ENCODE measurements at places on chromosomes 4 and X.

- no peak for DNase-seq
These were observed 186.5 kb upstream of the FSTL5 start for GRCh38 chr4:162350331-162350730.

GRCh38 chrX:66498672-66499296 lies 140.1 kb downstream of the EDA2R start:
- DNase-seq, result no peak

DNA sequence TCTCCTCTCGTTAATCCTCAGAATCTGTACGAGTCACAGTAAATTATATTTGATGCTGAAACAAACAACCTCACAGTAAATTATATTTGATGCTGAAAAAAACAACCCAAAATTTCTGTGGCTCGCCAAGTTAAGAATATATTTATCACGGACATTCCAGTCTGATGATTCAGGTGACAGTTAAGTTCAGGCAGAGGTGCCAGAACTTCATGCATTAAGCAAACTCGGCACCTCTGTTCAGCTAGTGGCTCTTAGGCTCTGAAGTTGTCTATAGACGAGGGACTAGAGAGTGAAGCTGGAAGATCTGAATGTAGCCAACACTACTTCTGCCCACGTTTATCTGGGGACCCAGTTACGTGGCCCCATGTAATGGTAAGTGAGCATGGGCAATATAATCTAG lies 132.2 kb upstream of the AGA start:
- no peak for DNase-seq

DNA sequence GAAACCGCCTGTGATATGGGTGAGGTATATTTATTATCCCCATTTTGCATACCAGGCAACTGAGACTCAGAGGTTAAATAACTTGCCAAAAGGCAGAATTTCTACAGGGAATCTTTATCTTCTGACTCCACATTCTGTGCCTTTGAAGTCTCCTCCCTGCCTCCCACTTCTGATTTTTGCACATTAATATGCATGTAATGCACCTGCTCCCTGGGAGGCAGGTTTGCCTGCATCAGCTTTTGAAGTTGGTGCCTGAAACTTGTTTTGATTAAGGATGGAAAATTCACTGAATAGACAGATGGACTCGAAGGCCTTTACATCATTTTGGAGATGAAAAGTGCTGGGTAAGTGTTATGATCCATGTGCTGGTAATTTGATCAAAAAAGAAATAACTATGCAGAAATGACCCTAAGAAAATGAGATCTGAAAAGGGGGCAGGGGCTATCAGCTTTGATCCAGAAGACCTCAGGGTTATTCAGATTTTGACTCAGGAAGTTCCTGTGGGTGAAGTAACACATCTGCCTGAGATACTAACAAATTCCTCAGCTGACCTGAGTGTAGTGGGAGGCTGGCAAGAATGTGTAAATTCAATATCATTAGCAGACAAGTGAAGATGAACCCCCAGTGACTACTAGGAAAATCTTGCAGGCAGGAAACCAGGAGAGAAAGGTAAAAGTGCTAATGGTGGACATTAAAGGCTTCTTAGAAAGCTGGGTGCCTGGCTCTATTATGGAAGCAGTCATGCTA lies 167.5 kb upstream of the BOD1L1 start:
- DNase-seq, result no peak

- DNase-seq, result no peak
These were observed 49.1 kb downstream of the TMEM165 start for GRCh38 chr4:55444827-55445226.

- DNase-seq, result no peak
These were observed 43.4 kb downstream of the SHROOM2 start for GRCh38 chrX:9829308-9830267.

GRCh38 chrX:105744291-105744690 lies 78.0 kb upstream of the NRK start:
- no peak for DNase-seq

DNA sequence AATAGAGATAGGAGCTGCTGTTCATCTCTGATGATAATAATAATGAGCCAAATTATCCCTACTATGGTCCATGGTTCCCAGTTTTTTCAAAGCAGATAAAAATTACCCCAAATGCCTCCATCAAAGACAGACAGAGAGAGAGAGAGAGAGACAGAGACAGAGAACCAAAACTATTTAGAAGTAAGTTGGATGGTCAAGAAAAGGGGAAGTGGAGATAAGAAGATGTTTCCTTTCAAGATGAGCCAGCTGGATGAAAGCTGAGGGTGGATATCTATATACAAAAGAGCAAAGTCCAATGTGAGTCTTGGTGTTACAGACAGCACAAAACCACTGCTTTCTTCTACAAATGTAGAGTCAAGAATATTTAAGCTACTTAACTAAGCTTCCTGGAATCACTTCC lies 173.9 kb downstream of the GRIA3 start:
- no peak for DNase-seq

GRCh38 chr4:20640989-20641388 lies 59.3 kb upstream of the PACRGL start:
- no peak for DNase-seq

- no peak for DNase-seq
These were observed 103.6 kb downstream of the COMMD8 start for GRCh38 chr4:47359891-47360290.

- no peak for DNase-seq
These were observed 32.2 kb downstream of the IL21 start for GRCh38 chr4:122588453-122589238.

GRCh38 chr4:127995776-127996175 lies 30.6 kb downstream of the ABHD18 start:
- no peak for DNase-seq

- DNase-seq, result no peak
These were observed 29.1 kb downstream of the ANAPC4 start for GRCh38 chr4:25406081-25406692.

GRCh38 chr4:181301735-181302710 lies 941.2 kb upstream of the TENM3 start:
- DNase-seq, result no peak

- no peak for DNase-seq
These were observed 27.4 kb downstream of the NOCT start for GRCh38 chr4:139042981-139043460.

DNA sequence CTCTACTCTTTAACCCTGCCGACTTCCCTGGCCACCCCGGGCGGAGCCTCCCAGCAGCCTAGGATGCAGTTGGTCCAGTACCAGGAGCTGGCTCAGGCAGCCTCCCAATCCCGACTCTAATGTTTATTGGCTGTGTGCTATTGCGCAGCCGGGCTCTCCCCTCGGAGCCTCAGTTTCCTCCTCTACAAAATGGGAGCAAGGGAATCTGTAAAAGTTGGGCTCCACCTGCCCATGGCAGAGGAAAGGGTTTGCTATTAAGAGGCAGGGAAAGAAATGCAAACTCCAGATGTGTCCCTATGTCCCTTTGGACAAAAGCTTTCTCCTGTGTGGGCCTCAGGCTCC lies 140.8 kb upstream of the PJA1 start:
- no peak for DNase-seq

GRCh38 chr4:36267486-36268268 lies 13.7 kb upstream of the DTHD1 start:
- no peak for DNase-seq

GRCh38 chrX:1355131-1356046 lies 18.8 kb downstream of the IL3RA start:
- no peak for DNase-seq

GRCh38 chr4:122000849-122001248 lies 49.0 kb upstream of the TRPC3 start:
- no peak for DNase-seq

GRCh38 chrX:154443479-154443910 lies 446 bp upstream of the FAM50A start:
- DNase-seq, result no peak

DNA sequence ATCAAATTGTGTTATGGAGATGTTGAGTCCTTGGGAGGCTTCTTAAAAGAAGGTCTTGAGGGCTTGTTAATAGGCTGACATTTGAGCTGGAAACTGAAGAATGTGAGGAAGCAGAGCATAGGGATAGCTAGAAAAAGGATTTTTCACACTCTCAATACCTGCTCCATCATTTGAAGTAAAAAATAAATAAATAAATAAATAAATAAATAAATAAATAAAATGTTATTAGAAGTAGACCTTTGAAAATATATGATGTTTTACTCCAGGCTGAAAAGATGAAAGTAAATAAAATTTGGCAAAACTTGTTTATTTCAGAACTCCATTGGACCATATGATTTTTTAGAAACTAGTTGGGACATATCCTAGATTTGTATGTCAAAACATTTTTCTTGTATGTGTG lies 1757.8 kb upstream of the TENM3 start:
- DNase-seq, result no peak

DNA sequence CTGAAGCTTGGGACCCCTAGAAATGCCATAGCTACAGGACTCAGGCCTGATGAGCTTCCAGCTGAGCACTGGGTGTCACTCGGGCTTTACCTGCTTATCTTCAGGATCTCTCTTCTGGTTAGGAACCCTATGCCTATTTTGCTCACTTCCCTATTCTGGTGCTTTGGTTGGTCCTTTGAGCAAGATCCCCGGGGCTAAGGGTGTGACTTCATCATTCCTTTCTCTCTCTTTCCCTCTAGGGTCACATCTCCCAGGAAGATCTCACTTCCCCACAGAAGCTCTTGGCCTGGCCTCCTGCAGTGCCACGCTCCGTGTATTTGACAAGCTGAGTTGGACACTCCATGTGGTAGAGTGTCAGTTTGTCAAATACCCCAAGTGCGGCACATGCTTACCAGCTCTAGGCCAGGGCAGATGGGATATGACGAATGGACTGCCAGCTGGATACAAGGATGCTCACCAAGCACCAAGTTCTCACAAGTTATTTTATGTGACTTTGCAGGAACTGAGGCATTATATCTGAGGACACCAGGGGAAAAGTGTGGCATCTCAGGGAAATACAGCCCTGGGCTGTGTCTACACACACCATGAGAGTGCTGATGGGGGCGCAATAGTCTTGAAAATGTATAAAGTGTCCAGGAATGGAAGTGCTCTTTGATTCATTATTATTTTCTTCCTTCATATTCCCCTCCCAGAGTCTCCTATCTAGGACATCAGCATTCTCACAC lies 21.1 kb downstream of the VSIG4 start:
- no peak for DNase-seq

- no peak for DNase-seq
These were observed 389.7 kb downstream of the SPRY1 start for GRCh38 chr4:123786163-123786915.

DNA sequence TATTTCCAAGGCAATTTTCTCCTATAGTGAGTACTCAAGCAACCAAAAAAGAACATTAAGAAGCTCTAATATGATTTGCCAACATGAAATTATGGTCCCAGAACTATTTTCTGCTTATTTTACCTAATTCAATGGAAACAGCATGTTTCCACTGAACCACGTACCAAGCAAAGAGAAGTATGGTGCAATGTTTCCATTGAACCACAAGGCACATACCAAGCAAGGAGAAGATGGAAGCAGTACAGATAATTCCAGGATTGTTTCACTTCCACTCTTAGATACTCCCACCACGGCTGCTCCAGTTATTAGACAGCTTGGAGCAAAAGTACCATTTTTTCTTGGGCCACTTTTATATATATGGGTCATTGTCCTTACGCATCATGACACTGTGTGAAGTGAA lies 164.9 kb downstream of the RNF150 start:
- no peak for DNase-seq

GRCh38 chrX:137707348-137707747 lies 141.4 kb downstream of the ZIC3 start:
- DNase-seq, result no peak

DNA sequence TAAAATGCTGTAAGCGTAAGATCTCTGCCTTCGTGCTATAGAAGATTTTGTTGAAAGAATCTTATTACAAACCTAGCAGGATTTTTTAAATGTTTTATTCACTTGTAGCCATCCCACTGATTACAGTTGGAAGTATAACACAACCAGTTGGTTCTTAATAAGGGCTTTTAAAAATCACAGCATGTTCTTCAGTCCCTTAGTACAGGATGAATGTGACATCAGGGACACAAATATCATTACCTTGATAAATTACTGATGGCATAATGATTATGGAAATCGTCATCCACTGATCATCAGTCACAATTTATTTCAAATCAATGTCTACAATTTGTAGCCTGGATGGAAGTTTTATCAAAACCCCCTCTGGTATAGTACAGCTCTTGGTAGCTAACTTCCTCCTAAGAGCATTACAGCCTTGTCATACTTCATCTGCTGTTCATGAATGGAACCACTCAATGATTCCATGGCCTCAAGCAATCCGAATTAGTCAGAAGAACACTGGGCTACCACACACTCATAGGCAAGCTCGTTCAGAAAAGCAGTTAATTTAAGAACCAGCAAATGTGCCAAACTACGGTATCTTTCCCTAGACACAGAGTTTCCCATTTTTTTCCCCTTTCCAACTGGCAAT lies 389.2 kb upstream of the TENM3 start:
- DNase-seq, result no peak

GRCh38 chr4:108415389-108415788 lies 205.0 kb upstream of the RPL34 start:
- no peak for DNase-seq

GRCh38 chrX:111506826-111507225 lies 4.6 kb upstream of the SERTM2 start:
- DNase-seq, result no peak

DNA sequence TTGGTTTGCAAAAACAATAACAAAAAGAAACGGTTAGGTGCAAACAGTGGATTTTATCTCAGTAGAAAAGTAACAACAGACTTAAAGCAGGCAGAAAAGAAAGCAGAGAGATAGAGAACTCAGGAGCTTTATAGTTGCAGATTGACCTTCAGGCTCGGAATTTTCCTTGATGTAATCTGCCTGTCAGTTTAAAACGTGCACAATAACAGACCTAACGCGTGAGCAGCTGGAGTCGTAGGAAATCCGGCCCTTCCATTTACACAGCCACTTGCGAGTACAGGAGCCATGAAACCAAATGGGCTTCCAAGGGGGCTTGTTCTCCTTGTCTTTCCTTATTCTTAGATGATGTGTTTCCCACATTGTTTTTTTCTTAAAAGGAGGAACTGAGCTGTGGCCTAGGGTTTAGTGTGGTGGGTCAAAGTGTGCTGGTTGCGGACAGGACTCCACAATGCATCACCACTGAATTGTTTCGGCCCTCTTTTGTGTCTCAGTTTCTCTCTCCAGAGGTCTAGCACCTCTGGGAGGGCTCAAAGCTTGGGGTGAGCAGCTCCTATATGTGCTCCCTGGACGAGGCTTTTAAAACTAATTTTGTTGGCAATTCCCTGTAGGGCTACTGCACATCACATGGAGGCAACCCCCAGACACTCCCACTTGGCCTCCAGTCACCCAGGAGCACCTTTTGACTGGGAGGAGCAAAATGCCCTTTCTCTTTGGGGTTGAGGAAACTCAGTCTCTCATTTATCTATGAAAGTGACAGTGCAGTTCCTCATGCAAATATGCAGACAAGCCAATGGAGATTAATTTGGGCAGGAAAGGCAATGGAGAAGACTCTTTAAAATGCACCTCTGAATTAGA lies 13.9 kb upstream of the MPP1 start:
- no peak for DNase-seq
